ENCODE measurements at places on chromosomes 13 and 19.

- DNase-seq, result no peak
These were observed 210.0 kb downstream of the B3GLCT start for GRCh38 chr13:31409678-31410356.

GRCh38 chr13:71417205-71417604 lies 449.8 kb downstream of the DACH1 start:
- no peak for DNase-seq

DNA sequence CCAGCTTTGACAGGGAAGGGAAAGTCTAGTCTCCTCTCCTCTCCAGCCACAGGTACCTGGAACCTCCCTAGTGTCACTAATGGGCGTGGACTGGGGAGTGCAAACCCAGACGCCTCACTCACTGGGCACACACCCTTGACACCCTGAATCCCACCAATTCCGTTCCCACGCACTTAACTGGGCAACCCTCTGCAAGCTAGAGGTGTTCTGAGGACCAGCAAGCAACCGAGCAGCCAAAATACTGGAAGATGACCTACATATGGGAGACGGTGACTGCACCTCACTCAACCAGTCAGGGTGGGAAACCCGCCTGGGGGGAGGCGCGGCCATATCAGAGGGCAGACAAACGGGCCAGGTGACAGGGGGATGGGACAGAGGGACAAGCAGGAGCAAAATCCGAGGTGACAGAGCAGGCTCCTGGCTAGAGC lies 991 bp downstream of the ABHD17A start:
- no peak for DNase-seq

GRCh38 chr13:64758521-64759244 lies 2471.5 kb downstream of the PCDH9 start:
- DNase-seq, result no peak

DNA sequence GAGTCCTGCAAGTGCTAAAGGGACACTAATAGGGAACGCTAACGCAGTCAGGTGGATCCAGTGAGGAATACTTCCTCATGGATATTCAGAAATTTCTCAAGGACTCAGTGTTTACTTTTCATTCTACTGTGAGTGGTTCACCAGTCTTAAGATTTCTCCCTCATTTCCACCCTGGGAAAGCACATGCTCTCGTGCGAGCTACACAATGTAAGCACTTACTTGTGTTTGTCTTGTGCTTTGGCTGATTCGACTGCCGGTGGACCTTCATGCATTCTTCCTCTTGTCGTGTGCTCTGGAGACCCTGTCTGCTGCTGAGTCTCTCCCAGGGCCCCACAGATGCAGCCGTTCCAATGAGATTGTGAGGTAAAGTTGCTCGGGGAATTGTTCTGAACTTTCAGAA lies 180.1 kb downstream of the NUFIP1 start:
- peak; percentile 6 for DNase-seq

- no peak for DNase-seq
These were observed 21.6 kb upstream of the WDR88 start for GRCh38 chr19:33110137-33110910.

- no peak for DNase-seq
These were observed 106.6 kb downstream of the RAB20 start for GRCh38 chr13:110454956-110455355.

DNA sequence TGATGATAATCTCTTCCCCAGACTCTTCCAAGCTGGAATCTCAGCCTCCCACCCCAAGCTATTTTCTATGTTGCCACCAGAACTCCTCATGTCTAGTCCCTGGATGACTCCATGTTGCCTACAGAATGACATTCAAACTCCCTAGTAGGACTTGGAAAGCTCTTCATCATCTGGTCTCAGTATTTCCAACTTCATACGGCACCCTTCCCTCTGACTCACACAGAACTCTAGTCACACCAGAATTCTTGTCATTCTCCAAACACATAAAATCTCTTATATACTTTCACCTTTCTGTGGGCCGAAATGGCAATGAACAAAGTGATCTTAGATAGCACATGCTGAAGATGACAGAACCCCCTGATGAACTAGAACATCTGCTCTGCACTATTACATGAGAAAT lies 86.2 kb downstream of the CAB39L start:
- no peak for DNase-seq

DNA sequence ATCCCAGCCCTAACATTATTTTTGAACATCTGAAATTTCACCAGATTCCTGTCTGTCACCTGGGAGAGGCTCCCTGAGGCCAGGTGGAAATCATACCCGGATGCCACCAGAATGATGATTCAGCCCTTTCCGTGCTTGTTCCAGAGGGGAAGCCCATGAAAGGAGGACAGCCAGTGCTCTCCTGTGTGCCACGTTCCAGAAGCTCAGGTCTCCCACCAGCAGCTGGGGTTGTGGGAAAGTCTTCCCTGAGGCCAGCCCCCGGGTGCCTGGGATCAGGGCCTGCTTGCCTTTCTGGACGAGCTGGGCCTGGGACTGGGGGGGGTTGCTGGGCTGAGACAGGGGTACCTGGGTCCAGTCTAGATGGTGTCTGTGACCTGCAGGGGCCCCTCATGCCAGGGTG lies 25.5 kb upstream of the IGFL1 start:
- DNase-seq, result no peak

DNA sequence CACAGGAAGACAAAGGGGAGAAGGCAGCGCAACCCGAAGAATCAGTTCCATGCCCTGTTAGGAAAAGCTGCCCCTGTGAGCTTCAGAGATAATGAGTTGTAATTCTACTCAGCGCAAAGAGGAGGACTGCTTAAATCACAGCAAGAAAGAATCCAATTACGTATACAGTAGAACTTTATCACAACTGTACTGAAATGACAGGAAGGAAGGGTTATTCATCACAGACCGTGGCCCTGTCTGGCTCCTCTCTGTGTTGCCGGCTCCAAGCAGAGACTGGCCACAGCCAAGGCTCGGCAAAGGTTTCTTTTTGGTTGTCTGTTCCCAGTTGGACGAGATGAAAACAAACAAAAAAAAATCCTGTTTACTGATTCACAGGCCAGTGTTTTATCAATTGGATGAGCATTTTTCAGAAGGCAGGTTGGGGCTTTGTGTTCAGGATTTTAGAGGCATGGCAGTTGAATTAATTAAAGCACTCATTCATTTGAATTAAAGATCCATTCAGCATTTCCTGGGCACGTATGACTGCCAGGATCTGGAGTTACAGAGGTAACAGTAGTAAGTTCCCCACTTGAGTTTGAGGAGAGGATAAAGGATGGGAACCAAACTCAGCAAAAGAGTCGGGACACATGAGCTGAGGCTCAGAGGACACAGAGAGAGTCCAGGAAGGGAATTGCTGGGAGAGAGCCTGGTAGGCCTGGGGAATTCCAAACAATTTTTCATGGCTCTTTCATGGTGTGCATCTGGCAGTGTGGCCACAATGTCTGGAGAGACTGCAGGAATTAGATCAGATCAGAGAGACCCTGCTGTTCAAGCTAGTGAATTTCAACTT lies 341.0 kb downstream of the DNAJC15 start:
- DNase-seq, result no peak

GRCh38 chr13:71169180-71169579 lies 697.8 kb downstream of the DACH1 start:
- DNase-seq, result no peak

GRCh38 chr19:52600639-52601024 lies 30.5 kb downstream of the ZNF701 start:
- no peak for DNase-seq

GRCh38 chr19:29590278-29590677 lies 15.8 kb upstream of the POP4 start:
- peak; percentile 5 for DNase-seq
